GM13976 (cell line): ENCODE measurements at places on chromosomes 7 and 10.

DNA sequence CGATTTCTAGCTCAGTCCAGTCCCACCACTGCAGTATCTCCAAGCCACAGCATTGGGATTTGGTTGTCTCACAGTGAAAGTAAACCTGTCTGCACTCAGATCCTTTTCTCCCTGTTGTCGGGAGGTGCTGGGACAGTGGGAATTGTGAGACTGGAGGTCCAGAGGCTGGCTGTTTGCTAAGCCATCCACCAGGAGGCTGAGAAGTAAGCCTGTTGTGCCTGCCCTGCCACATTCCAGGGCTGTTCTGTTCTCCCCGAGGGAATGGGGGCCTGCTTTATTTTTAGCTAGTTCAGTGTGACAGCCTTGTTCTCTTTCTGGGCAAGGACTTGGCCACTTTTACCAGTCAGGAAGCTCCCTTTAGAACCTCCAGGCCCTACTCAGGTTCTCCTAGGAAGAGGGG, 54.9 kb downstream of the HK1 start:
- DNase-seq: no peak

GRCh38 chr7:27678617-27679260, 16.1 kb upstream of the HIBADH start:
- DNase-seq: no peak

DNA sequence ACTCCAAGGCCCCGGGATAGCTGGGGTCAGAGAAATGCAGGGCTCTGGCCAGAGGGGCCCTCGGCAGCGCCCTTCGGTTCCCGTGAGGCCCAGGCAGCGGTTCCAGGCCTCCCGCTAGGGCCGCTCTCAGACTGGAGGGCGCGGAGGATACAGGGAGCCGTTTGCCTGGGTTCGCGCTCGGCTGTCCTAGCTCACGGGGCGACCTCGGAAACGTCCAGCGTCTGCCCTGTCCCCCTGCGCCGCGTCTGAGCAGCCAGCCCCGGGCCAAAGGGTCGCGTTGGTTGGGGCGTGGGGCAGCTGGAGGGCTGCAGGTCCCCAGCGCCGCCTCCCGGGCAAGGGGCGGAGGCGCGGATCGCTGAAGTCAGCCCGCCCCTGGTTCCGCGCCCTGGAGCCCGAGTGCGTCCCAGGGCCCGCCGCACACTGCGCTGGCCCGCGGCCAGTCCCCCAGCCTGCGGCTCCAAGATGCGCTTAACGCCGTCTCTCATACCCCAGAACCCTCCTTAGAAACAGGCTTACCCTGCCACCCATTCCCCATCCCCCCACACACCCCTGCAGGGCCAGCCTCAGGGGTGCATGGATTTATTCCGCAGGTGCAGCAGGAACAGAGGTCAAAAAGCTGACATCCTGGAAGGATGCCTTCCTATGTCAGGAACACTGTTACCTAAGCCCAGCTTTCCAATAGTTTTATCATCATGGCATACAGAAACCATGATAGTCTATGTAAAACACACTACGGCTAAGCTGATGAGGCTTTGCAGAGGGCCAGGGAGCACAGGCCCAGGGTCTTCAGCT, 22.1 kb upstream of the OPN4 start:
- DNase-seq: no peak

DNA sequence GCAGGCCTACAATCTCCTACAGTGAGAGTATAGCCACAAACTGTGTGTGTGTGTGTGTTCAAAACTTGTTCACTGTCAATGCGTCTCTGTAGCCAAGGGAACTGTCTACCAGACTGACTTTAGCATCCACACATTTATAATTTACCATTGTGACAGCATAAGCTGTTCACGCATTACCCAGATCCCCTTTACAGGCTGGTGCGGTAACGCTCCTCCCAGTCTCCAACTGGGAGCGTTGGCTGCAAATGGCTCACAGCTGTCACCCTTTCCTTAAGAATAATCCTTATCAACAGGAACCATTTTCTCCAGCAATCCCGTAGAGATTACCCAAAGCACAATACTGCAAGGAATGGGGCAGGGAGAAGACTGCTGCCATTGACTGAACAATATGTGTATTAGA, 199.5 kb downstream of the GPAM start:
- DNase-seq: no peak

DNA sequence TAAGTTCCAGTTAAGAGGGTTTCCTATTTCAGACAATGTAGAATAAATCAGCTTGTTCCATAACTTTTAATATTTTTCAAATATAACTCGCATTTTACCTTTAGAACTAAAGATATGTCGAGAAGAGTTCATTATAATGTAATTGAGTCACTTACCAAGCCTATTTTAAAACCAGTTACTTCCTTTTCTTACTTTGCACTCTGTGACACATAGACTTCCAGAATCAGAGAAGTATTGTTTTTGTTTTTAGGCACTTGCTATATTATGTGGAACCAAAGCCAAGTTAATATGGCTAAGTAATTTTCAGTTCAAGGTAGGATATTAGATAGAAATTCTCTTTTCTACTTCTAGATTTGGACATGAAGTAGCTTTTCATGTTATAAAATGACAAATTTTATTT, 182.7 kb upstream of the PRPS1L1 start:
- DNase-seq: no peak

- DNase-seq: no peak
Observed at GRCh38 chr10:101217044-101217425, 12.2 kb downstream of the LBX1 start.

DNA sequence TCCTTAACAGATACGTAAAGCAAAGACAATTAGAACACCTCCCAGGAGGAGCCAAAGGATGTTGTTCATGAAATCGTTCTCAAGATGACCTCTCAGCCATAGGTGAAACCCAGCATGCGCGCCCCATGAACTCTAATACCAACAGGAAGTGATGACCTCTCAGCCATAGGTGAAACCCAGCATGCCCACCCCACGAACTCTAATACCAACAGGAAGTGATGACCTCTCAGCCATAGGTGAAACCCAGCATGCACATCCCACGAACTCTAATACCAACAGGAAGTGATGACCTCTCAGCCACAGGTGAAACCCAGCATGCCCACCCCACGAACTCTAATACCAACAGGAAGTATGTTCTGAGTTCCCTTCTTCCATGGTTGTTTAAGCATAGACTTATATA, 205.2 kb upstream of the ADARB2 start:
- DNase-seq: no peak

DNA sequence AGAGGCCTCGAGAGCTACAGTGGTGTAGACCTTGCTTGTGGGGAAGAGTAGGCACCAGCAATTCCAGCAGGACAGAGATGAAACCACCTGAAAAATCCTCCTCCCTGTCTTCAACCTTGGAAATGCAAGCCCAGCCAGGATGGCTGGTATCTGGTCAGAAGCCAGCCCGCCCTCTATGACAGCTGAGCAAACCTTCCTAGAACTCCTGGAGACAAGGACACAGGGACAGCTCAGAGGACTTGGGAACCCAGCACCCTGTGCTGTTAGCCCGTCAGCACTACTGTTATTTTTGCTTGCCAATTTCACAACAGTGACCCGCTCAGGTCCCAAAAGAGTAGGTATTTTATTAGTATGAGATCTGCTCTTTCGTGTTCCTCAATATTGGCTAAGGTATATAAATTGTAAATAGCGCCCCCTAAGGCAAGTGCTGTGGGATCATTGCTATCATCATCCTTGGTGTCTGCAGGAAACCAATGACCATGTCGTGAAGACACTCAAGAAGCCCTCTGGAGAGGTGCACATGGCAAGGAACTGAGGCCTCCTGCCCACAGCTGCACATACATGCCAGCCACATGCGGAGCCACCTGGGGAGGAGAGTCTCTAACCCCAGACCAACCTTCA, 156.5 kb upstream of the CHST15 start:
- no peak for DNase-seq

GRCh38 chr10:70324339-70324861, 40.6 kb upstream of the NPFFR1 start:
- peak; percentile 81 for DNase-seq

DNA sequence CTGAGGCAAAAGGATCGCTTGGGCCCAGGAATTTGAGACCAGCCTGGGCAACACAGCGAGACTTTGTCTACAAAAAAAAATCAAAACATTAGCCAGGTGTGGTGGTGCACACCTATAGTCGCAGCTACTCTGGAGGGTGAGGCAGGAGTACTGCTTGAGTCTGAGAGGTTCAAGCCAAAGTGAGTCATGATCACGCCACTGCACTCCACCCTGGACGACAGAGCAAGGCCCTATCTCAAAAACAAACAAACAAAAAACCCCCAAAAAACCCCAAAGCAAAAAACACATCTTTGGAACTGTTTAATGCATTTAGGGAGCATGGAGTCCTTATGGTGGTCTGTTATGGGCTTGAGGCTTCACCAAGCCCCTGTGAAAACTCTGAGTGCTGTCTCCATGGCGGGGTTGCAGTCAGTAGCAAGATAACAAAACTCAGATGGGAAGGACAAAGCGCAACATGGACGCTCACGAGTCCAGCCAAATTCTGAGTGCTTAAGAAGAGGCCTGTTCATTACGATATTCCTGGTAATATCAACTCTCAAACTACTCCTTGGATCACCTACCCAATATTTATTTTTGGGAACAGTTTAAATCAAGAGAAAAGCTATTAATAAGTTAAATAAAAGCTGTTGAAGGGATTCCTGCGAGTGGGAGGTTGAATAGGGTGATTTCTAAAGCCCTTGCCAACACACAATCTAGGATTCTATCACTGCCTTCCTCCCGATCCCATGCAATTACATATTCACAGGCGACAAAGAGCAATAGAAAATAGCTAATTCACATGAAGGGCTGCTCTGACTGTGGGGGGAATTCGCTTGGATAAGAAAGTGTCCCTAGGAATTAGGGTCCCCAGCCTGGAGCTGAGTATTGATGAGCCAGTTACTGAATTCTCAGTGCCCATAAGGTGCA, 123.3 kb downstream of the HIPK2 start:
- no peak for DNase-seq

DNA sequence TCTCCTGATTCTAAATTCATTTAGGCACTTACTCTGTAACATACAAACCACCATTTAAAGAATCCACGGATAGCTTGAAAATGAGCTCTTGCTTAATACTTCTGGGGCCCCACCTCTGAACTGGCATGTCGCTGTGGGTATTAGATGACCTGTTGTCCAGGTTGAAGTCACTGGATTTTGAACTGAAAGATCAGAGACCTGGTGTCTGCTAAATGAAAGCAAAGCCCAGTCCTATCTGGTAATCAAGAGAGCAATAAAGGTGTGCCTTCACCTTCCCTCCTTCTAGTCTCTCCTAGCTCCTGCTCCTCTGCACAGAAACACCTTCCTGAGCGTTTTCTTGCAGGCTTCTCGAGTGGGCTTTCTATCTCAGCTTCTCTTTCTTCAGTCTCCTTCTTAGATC, 4.4 kb downstream of the ENO4 start:
- DNase-seq: no peak

- DNase-seq: no peak
Observed at GRCh38 chr10:21318540-21319167, 206.8 kb downstream of the SKIDA1 start.

DNA sequence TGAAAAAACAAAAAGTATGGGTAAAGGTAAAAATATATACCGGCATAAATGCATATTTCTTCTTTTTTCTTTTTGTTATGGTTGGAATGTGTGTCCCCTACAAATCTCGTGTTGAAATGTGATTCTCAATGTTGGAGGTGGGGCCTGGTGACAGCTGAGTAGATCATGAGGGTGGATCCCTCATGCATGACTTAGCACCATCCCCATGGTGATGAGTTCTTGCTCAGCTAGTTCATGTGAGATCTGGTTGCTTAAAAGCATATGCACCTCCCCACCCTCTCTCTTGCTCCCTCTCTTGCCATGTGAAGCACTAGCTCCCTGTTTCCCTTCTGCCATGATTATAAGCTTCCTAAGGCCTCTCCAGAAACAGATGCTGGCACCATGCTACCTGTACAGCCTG, 93.3 kb downstream of the HYCC1 start:
- no peak for DNase-seq

DNA sequence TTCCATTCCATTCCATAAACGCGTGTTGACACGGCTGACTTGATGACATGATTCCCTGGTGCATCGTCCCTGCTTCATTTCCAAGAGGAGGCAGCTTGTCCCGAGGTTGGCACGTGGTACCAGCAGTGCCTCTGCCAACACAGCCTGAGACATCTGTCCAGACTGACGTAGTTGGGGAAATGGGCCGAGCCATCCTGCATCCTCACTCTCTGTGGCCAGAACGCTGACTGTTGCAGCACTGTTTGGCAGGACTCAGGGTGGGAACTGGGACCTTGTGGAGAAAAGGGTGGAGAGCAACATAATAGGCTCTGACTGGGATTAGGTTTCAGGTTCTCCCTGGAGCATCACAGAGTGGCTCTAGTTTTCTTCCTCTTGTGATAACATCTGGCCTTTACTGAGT, 118.6 kb upstream of the BTBD16 start:
- no peak for DNase-seq

DNA sequence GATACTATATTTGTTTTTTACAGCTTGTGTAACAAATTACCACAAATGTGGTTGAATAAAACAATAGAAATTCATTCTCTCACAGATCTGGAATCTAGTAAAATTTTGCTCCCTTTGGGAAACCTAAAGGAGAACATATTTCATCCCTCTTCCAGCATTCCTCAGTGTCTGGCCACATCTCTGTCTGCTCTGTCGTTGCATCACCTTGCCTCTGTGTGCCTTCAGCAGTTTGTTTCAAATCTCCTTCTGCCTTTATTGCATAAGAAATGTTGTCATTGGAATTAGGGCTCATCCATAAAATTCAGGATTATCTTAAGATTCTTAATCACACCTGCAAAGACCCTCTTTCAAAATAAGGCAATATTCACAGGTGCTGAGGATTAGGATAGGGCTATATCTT, 14.5 kb downstream of the OR2A14 start:
- DNase-seq: no peak

- DNase-seq: no peak
Observed at GRCh38 chr7:116552602-116553001, 27.8 kb downstream of the CAV1 start.

DNA sequence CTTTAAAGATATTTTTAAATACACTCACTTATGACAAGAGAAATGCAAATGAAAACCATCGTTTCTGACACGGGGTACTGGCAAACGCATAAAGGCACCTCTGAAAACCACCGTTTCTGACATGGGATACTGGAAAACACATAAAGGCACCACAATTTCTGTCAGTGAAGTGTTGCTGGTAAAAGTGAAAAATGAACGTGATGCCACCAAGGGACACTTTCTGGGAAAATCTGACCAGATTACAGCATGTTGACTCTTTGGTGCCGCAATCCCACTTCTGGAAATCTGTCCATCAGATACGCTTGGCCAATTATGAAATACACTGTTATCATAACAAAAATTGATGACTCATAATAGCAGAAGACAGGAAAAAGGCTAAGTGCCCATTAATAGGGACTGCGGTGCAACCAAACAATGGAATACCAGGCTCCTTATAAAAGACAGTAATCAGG, 131.7 kb downstream of the ZMYND11 start:
- DNase-seq: no peak
